AG08396 (cell line): ENCODE measurements at places on chromosomes 1 and 21.

GRCh38 chr1:248696261-248696660 lies 6.3 kb downstream of the OR14I1 start:
- DNase-seq = no peak

DNA sequence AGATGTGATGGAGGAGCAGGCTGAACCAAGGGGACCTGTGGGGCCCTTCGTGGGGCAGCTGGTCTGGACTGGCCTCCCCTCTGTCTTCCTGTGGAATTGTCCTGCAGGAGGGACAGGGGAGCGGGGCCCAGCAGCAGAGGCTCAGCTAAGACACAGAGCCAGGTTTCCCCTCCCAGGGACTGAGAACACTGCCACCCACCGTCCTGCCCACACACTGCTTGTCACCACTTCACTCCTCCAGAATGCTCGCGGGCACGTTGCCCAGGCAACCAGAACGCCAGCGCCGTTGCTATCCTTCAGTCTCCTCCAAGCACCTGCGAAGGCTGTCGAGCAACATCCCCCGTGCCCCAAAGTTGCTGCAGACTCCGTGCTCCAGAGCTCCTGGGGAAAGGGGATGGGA lies 46.4 kb downstream of the AJAP1 start:
- DNase-seq = no peak

DNA sequence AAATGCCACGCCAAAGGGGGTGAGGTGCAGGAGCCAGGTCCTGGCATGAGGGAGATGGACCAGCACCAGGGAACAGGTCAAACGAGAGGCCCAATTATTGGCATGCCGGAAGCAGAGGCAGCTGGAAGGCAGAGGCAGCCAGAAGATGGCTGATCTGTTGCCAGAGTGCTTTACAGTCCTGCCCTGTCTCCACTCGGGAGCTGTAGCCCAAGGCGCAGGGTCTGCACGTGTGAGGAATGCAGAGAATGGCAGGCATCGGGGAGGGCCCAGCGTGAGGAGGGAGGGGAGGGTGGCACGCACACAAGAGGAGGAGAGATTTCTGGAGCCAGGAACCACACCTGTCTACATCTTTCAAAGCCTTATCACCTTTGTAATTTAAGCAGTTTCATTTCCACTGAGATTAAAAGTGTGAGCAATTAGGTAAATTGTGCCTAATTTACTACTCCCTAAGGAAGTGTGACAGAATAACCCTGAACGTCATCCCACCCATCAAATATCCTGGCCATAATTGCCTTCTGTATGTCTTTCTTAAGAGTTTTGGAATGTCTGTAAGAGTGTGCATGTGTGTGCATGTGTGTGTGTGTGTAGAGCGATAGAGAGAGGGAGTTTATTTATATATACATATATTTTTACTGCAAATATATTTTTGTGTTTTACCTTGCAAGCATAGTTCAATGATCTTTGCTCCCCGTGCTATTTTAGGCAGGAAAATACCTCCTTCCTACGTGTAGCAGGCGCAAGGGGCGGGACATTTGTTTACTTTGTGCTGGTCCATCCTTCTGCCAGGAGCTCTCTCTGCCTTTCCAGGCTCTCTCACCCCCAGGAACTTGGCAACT lies 125.5 kb upstream of the SERBP1 start:
- DNase-seq = no peak

- DNase-seq = peak; percentile 16
Observed at GRCh38 chr1:169550294-169550693, 36.0 kb downstream of the F5 start.

GRCh38 chr1:182720463-182720862 lies 36.1 kb upstream of the RGS8 start:
- DNase-seq = peak; percentile 27

DNA sequence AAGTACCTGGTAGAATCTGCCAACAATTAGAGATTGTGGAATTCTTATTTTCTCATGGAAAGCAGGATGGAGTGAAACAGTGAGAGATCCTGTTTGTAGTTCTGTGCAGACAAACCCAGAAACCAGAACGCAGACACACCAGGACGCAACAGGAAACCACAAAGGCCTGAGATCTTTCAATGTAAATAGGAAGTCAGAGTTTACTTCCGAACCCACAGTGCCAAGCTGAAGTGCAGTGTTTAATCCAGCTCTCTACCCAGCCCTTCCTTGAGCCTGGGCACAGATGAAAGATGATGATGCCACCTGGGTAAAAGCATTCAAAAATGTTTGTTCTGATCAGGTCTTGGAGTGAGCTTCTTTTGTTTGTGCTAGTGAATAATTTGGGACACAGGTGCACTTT lies 244.2 kb upstream of the HOOK1 start:
- no peak for DNase-seq

GRCh38 chr1:31617916-31618746 lies 642 bp downstream of the HCRTR1 start:
- peak; percentile 80 for DNase-seq

DNA sequence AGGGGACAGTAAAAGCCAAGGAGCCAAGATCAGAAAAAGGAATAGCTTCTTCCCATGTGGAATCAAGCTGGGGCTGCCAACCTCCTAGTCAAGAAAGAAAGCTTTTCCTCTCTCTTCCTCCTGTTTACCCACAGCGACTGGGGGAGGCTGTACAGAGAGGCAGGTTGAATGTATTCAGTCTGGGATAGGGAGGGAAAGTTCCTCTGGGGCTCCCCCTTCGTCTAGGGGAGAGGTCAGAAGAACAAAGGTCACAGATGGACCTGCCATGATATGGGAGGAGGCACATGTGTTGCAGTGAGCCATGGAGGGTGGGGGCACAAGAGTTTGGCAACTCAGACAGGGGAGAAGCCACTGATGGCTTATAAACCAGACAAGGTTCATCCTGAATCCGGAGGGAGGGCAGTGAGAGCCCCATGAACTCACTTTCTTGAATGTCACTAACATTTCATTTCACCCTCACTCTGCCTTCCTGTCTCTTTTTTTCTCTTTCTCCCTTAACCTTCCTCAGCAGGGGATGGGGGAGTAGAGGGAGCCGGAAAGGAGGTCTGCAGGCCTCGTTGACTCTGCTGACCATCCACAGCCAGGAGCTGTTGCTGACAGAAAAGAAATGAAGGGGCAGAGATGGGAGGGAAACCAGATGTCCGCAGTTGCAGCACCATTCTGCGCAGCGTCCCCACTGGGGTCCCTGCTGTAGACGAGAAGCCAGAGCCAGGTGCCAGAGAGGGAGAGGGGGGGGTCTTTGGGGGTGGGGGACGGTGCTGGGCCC lies 61.1 kb downstream of the PLXNA2 start:
- DNase-seq = no peak

- no peak for DNase-seq
Observed at GRCh38 chr1:16205891-16206546, 6.4 kb downstream of the ARHGEF19 start.

- DNase-seq = peak; percentile 14
Observed at GRCh38 chr1:80217377-80217986, 1211.0 kb upstream of the ADGRL4 start.
